ENCODE measurements at places on chromosomes 5 and 9.

- peak; percentile 8 for DNase-seq
Measured at GRCh38 chr5:72314571-72315172, 5.4 kb downstream of the MRPS27 start.

GRCh38 chr9:123358181-123358905, 2.3 kb downstream of the CRB2 start:
- no peak for DNase-seq

- no peak for DNase-seq
Measured at GRCh38 chr5:6941631-6942030, 228.4 kb downstream of the TENT4A start.

- DNase-seq, result no peak
Measured at GRCh38 chr9:92517046-92517445, 18.7 kb downstream of the ECM2 start.

DNA sequence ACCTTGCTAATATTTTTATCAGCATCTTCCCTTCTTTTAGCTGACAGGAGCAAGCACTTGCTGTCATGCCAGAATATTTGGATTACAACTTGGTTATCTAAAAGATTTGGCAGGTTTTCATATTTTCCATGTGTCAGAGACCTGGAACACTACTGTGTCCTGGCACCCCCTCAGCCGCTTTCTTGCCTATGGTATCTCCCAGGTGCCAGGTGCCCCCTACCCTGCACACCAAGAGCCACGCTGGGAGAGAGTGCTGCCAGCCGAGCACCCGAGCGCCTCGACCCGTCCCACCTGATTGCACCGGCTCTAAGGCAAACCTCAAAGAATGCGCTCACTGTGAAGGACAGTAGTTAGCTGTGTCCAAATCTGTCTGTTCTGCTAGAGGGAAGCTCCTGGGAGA, 84.8 kb downstream of the GTF3C4 start:
- DNase-seq, result no peak

GRCh38 chr5:140011297-140011802, 31.7 kb downstream of the NRG2 start:
- DNase-seq, result no peak

DNA sequence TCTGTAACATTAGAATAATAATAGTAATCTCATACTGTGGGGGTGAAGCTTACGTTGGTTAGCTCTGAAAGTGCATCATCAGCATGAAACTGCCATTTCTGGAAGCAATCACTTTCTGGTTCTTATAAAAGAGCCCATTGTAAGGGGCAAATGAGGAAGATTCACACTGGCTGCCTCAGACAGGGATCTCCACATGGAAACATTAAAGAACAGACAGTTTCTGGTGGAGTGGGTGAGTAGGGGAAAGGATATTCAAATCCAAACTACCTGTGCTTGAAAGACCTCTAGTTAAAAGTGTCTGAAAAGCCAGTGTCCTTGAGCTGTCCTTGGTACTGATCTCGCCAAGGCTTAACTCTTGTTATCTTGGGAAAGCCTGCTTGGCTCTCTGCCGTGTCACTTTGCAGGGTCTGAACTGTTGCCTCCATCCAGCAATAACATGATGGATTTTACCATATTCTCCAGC, 19.1 kb upstream of the SLC31A2 start:
- peak; percentile 24 for DNase-seq

DNA sequence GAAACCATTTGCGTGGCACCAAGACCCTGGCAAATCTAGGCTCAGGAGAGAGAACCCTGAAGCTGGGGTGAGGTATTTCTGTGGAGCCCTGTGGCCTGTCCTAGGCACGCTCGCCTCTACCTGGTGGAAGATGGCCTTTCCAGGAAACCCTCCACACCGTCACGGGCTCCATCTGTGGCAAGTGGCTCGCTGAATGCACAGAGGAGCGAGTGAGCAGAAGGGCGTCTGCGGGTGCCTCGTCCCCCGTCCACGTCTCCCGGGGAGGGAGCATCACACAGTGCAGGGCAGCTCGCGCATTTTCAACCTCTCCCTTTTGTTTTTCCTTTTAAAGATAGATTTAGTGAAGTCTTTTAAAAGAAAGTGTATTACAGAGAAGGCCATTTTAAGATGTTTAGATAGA, 25.3 kb upstream of the RASGEF1C start:
- DNase-seq, result no peak

DNA sequence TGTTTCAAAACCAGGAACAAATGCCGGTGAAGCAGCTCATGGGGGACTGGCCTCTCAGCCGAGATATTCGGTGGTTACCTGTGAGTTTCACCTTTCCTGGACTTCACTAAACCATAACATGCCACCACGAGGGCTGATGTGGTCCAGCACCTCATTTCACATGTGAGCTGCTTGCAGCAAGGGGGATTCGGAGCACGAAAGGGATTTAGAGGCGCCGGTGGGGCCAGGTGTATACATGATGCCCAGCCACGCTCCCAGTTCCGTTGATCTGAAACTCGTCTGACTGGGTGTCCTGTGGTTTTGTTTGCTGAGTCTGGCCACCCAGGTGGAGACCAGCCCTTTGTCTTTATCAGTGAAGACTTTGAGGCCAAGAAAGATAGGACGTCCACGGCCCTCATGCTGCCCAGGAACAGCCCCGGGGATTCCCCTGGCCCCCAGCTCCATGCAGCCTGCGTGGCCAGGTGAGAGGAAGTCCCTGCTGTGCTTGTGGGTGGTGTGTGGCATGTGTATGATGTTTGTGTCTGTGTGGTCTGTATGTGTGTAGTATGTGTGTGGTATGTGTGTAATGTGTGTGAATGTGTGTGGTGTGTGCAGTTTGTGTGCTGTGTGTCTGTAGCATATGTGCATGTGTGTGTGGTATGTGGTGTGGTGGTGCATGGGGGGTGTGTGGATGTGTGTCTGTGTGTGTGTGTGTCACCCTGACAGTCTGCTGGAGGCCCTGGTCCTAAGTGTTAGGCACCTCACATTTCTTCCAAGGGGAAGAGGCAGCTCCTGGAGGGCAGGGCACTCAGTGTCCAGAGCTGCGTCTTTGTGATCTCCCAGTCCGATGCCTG, 23.4 kb downstream of the PHF2 start:
- DNase-seq, result no peak

DNA sequence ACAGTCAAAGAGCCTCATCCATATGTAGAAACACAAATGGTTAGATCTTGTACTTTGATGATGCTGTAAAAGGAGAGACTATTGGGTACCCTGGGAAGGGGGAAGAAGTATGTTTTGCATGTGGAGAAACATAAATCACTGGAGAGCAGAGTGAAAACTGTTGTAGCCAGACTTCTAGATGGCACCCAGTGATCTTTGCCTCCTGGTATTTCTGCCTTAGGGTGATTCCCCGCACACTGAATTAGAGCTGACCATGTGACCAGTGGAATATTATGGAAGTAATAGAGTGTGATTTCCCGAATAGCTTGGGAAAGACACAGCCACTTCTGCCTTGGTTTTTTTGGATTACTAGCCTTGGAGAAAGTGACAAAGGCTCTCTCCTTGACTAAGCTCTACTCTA, 174.3 kb downstream of the LPAR1 start:
- no peak for DNase-seq

DNA sequence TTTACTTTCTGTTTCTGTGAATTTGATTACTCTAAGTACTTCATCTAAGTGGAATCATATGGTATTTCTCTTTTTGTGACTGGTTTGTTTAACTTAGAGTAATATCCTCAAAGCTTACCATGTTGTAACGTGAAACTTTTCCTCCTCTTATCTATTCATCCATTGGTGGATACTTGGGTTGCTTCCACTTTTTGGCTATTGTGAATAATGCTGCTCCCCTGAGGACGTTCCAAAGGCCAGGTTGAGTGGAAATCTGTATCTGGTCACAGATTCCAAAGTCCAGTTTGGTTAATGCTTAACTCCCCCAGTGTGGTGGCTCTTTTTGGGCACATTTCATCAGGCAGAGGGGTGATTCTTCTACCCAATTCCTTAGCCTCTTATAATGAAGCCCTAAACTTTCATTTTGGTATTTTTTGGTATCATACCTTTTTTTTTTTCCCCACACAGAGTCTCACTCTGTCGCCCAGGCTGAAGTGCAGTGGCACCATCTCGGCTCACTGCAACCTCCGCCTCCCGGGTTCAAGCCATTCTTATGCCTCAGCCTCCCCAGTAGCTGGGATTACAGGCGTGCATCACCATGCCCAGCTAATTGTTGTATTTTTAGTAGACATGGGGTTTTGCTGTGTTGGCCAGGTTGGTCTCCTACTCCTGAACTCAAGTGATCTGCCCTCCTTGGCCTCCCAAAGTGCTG, 65.4 kb downstream of the CMYA5 start:
- DNase-seq, result no peak

GRCh38 chr5:107617052-107617451, 53.7 kb downstream of the EFNA5 start:
- no peak for DNase-seq

- no peak for DNase-seq
Measured at GRCh38 chr5:886716-887325, 5.8 kb downstream of the BRD9 start.

DNA sequence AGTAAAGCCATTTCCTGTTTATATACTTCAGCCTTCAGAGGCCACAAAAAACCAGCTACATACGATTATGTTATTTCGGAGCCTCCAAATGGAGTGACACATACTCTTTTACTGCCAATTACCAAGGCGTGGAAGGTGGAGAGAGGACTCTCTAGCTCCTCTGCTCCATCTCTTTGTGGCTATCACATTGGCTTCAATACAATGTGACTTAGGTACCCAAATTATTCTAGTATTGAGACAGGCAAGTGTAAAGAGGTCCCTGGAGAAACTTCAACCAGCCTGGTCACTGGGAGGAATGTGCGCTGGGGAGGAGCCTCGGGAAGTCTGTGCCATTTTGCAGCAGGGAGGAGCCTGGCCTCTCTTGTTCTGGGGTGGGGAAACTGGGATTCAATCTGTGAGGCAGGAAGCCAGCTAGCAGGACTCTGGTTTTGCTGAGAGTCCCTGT, 85.8 kb upstream of the TAS2R1 start:
- no peak for DNase-seq

All from MV-4-11 (cell line).